ENCODE measurements at places on chromosomes 4 and X.

DNA sequence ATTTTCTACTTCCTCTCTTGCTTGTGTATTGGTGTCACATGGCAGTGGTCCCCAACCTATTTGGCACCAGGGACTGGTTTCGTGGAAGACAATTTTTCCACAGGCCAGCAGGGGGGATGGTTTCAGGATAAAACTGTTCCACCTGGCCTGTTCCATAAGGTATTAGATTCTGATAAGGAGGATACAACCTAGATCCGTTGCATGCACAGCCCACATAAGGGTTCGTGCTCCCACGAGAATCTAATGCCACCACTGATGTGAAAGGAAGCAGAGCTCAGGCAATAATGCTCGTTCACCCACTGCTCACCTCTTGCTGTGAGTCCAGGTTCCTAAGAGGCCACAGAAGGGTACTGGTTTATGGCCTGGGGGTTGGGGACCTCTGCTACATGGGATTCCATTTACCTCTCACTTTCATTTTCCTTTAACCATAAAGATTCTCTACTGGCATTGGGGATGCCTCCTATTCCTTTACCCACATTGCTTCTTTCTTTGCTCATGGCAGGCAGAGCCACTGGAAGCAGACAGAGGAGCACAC lies 38.1 kb downstream of the SEC31A start:
- DNase-seq: no peak

GRCh38 chrX:132292793-132293192 lies 73.5 kb upstream of the RAP2C start:
- DNase-seq: no peak

GRCh38 chr4:138996090-138996489 lies 19.5 kb upstream of the NOCT start:
- DNase-seq: no peak

DNA sequence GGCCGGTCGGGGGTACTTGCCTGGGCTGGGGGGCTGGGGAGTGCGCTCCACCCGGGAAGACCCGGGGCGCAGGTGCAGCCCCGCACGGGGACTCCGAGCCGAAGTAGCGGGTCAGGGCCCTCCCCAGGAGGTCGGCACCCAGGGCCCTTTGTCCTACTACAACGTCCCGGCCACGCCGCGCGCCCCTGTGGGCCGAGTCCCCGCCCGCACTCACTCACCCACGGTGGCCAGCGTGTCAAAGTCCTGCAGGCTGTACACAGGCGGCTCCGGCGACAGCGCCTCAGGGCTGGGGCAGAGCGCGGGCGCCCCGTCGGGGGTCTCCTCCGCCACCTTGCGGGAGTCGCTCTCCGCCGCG lies 602 bp downstream of the PRKX start:
- DNase-seq: no peak

All from stimulated activated CD8-positive, alpha-beta memory T cell treated with anti-CD3 and anti-CD28 coated beads, Interleukin-12 subunit alpha, Interleukin-12 subunit beta, amount 100 ng/mL, for 4 hours (primary cell).